Activated T-helper 2 cell treated with anti-CD3 and anti-CD28 coated beads, Interferon-gamma antibody, Interleukin-2, Interleukin-4, amounts not matched to agents 10 μg/mL and 5 μg/mL and 100 μg/mL, durations not matched to agents 14 hours and 24 hours and 36 hours (primary cell): ENCODE measurements at places on chromosomes 16 and 17. TPM values are rescaled to one million over a fixed set of nuclear protein-coding genes. Genes with fewer than 3 reads are reported as not detected.
A peak's percentile ranks its signal among the peaks of the same experiment; 100 is the strongest.

KCNAB3 gene
- total RNA-seq, result 9.9 and 11.3 TPM in 2 replicates

DNA sequence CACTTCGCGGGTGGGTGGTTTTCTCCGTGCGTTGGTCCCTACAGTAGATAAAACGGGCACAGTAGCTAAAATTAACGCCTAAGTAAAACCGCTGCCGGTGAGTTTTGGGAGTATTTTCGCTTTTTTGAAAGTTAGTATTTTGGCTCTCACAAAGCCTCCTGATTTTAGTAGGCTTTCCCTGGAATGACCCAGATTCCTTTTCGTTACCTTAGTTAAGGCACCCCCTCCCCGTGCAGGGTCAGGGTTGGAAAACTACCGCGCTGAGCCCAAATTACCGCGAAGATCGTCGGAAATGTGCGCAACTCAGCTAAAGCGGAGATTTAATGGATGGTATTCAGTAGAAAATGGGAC is 28.3 kb upstream of the ST6GALNAC1 start:
- peak overlapping the region; percentile 91 for H3K4me3 ChIP-seq
- peaks cover 24% of the 10 kb centered on the region for H3K4me1 ChIP-seq
- no peak for DNase-seq
- H3K36me3 ChIP-seq, result peaks cover 6% of the 10 kb centered on the region
- H3K27ac ChIP-seq, result peak overlapping the region; percentile 90
- no peaks in the 10 kb centered on the region for H3K27me3 ChIP-seq

KLHL10 gene
- 0.16 and 0.23 TPM in 2 replicates for total RNA-seq

LHX1 gene
- 0.23 and 0.37 TPM in 2 replicates for total RNA-seq

DNA sequence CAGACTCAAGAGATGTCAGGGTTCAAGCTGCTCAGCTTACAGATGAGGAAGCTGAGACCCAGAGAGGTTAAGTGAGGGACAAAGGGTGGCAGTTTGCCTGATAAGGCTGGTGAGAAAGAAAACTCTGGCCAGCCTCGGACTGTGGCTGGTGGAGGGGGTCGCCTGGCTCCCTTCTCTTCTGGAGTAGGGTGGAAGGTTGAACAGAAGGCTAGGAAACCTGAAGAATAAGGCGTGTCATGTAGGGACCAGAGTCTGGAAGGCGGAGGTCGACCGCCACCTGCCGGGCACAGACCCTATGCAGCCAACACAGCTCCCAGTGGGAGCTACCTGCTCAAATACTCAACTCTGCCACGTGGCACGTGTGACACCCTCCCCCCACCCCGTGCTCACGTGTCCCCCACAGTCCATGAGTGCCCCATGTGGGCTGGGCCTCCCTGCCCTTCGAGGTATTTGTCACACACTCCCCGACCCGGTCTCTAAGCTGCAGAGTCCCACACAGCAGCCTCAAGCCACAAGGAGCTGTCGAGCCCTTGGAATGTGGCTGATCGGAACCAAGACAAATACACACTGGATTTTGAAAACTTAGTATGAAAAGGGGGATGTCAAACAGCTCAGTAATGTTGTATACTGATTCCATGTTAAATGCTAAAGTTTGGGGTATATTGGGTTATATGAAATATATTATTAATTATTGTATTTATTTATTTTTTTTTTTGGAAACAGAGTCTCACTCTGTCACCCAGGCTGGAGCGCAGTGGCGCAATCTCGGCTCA is 11.8 kb downstream of the HID1 start:
- no peaks in the 10 kb centered on the region for H3K36me3 ChIP-seq
- no peak for DNase-seq
- H3K4me3 ChIP-seq, result no peak overlapping the region
- H3K4me1 ChIP-seq, result peaks cover 4% of the 10 kb centered on the region
- H3K27ac ChIP-seq, result no peak overlapping the region

- peak; percentile 55 for DNase-seq
- peak overlapping the region; percentile 59 for H3K27ac ChIP-seq
- H3K4me3 ChIP-seq, result peak overlapping the region; percentile 72
Observed at GRCh38 chr16:66588981-66589713, 9.9 kb downstream of the CMTM2 start.

DNA sequence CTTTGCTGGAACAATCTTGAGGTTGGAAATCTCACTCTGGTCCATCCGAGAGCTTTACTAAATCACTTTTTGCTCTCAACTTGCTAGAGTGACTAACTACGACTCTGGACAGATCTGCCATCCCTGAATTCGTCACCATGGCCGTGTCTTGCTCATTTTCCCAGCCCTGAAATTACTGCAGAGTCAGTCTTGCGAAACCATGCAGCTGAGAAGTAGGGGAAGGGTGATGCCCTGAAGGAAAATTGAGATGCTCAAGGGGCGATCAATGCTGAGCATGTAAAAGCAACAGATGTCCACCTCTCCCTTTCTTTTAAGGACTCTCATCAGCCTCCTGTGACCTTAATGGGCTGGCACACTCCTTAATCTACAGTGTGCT is 18.8 kb downstream of the PCTP start:
- H3K4me3 ChIP-seq, result no peak overlapping the region
- no peak for DNase-seq
- no peaks in the 10 kb centered on the region for H3K36me3 ChIP-seq
- H3K27ac ChIP-seq, result no peak overlapping the region
- H3K4me1 ChIP-seq, result no peaks in the 10 kb centered on the region

DOC2A gene
- total RNA-seq, result 0.87 and 1.2 TPM in 2 replicates

- peaks cover 7% of the 10 kb centered on the region for H3K27me3 ChIP-seq
- H3K4me3 ChIP-seq, result no peak overlapping the region
- no peak for DNase-seq
- no peaks in the 10 kb centered on the region for H3K36me3 ChIP-seq
- H3K4me1 ChIP-seq, result no peaks in the 10 kb centered on the region
- H3K27ac ChIP-seq, result no peak overlapping the region
Observed at GRCh38 chr17:51375771-51376170, 115.4 kb downstream of the UTP18 start.

- no peaks in the 10 kb centered on the region for H3K4me1 ChIP-seq
- DNase-seq, result no peak
- H3K27me3 ChIP-seq, result no peaks in the 10 kb centered on the region
- H3K4me3 ChIP-seq, result no peak overlapping the region
Observed at GRCh38 chr16:75745242-75745641, 19.0 kb upstream of the CPHXL start.

PRR29 gene
- 0.14 and 0.18 TPM in 2 replicates for total RNA-seq

DNA sequence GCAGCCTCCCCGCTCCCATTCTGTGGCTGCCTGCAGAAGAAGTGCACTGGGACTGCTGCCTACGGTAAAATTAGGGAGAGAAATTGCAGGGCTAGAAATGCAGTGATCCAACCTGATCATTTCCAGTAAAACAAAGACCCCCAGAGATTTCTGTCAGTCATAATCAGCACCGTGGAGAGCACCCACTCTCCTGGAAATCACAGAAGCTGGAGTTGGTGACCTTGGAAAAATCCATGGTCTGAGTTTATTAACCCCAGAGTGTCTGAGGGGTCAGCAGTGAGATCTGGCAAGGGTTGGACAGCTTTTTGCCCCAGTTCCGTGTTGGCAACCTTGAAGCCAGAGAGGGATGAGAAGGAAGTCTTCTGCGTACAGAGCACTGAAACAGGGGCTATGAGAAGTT is 7.8 kb downstream of the SYCE1L start:
- DNase-seq, result no peak
- peaks cover 3% of the 10 kb centered on the region for H3K36me3 ChIP-seq
- no peaks in the 10 kb centered on the region for H3K27me3 ChIP-seq
- no peak overlapping the region for H3K4me3 ChIP-seq
- H3K4me1 ChIP-seq, result peaks cover 8% of the 10 kb centered on the region

DNA sequence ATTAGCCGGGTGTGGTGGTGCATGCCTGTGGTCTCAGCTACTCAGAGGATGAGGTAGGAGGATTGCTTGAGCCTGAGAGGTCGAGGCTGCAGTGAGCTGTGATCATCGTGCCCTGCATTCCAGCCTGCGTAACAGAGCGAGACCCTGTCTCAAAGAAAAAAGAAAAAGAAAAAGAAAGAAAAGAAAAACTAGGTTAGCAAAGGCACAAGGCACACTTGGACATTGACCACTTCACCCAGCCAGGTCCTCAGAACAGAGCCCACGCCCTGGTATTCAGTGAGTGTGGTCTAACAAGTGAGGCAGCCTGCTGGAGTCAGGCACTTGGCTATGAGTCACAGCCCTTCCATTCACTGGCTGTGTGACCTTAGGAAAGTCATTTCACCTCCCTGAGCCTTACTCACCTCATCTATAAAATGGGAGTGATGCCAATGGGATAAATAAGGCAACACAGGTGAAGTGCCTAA is 10.4 kb downstream of the MILR1 start:
- no peaks in the 10 kb centered on the region for H3K27me3 ChIP-seq
- H3K4me3 ChIP-seq, result no peak overlapping the region
- H3K27ac ChIP-seq, result no peak overlapping the region
- no peak for DNase-seq
- no peaks in the 10 kb centered on the region for H3K36me3 ChIP-seq

- H3K36me3 ChIP-seq, result no peaks in the 10 kb centered on the region
- H3K4me3 ChIP-seq, result no peak overlapping the region
- no peaks in the 10 kb centered on the region for H3K4me1 ChIP-seq
Observed at GRCh38 chr17:12180644-12181261, 160.1 kb downstream of the MAP2K4 start.

DNA sequence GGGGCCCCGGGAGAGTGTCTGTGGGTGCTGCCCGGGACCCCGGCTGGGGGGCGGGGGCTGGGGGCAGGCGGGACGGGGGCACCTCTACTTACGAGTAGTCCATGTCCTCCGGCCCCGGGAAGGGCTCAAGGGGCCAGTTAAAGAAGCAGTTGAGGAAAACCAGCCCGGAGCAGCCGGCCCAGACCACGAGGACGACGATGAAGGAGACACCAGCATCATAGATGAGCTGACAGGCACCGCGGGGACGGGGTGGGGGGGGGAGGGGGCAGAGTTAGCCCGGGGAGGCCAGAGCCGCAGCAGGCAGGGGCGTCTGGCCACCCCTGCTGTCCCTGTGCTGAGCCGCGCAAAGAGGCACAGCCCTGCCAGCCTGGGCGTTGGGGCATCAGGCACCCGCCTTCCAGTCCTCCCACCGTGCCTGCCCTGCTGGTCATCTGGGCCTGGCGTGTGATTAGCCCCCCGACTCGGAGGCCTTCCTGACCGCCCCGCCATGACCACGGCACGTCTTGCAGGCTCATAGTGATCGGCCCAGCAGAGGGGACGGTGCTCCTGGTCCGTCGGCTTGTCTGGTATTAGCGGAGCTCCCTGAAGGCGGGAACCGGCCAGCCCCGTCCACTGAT is 29.0 kb upstream of the PITPNA start:
- peaks cover 2% of the 10 kb centered on the region for H3K4me1 ChIP-seq
- H3K27me3 ChIP-seq, result peaks cover 2% of the 10 kb centered on the region
